ENCODE measurements at places on chromosomes 16 and 17. TPM values are rescaled to one million over a fixed set of nuclear protein-coding genes. Genes with fewer than 3 reads are reported as not detected.

The MLYCD gene
- total RNA-seq, result 2.1 TPM

The TBC1D10B gene
- total RNA-seq, result 31.4 TPM

The SMIM5 gene
- 0.77 TPM for total RNA-seq

The CA7 gene
- not detected for total RNA-seq

The TBC1D28 gene
- total RNA-seq, result not detected

The SLC13A2 gene
- total RNA-seq, result 0.12 TPM

The RND2 gene
- total RNA-seq, result 0.11 TPM

The MYH4 gene
- not detected for total RNA-seq

The PRDM7 gene
- total RNA-seq, result not detected

The PLA2G10 gene
- 0.37 TPM for total RNA-seq

The DCUN1D3 gene
- 11.5 TPM for total RNA-seq

The C17orf67 gene
- total RNA-seq, result 1.8 TPM

The PLLP gene
- 1.2 TPM for total RNA-seq

The HEATR9 gene
- total RNA-seq, result not detected

The PIRT gene
- not detected for total RNA-seq

The TNFRSF17 gene
- not detected for total RNA-seq

The KRTAP4-5 gene
- not detected for total RNA-seq

The HES7 gene
- total RNA-seq, result 3.6 TPM

The PYY gene
- total RNA-seq, result not detected

The NPIPB6 gene
- total RNA-seq, result 1.6 TPM

The PLEKHH3 gene
- 15.2 TPM for total RNA-seq

The NAGS gene
- total RNA-seq, result 1.3 TPM

The HNF1B gene
- total RNA-seq, result 17.4 TPM

The TRAP1 gene
- 143 TPM for total RNA-seq

The CD300LB gene
- 0.09 TPM for total RNA-seq

The TEX19 gene
- total RNA-seq, result 0.41 TPM

The SYCE1L gene
- 9.9 TPM for total RNA-seq

The CCL23 gene
- not detected for total RNA-seq

The EPN3 gene
- total RNA-seq, result 0.14 TPM

The RAC3 gene
- 37.7 TPM for total RNA-seq

The ACSM2A gene
- not detected for total RNA-seq

The TBC1D3B gene
- 2.5 TPM for total RNA-seq

The BPTF gene
- total RNA-seq, result 47.7 TPM

The ABCA3 gene
- 23.7 TPM for total RNA-seq

The SEPTIN1 gene
- total RNA-seq, result 2.8 TPM

The DCTN5 gene
- total RNA-seq, result 76.6 TPM

The PDILT gene
- not detected for total RNA-seq

The SLFN14 gene
- not detected for total RNA-seq

The GP1BA gene
- total RNA-seq, result not detected

The KRTAP9-4 gene
- not detected for total RNA-seq

The STX1B gene
- 2.3 TPM for total RNA-seq

The KCNH6 gene
- 0.02 TPM for total RNA-seq

The SULT1A2 gene
- not detected for total RNA-seq

The NUTF2 gene
- 275 TPM for total RNA-seq

The MYOCD gene
- total RNA-seq, result 0.41 TPM

The KCNJ16 gene
- 0.25 TPM for total RNA-seq

The GNAO1 gene
- total RNA-seq, result 0.72 TPM

The MT2A gene
- total RNA-seq, result 2,932 TPM

The ERN2 gene
- total RNA-seq, result not detected

The WDR59 gene
- total RNA-seq, result 27.1 TPM

The TMC7 gene
- total RNA-seq, result 6.2 TPM

The HDAC5 gene
- total RNA-seq, result 15.4 TPM

Measured in A549 treated with dexamethasone at 1 μM for 4 hours (cell line).